Stimulated activated CD8-positive, alpha-beta memory T cell treated with anti-CD3 and anti-CD28 coated beads, Interleukin-4, amount 100 ng/mL, for 1 hour (primary cell): ENCODE measurements at places on chromosomes 13 and 19.

GRCh38 chr13:105735281-105735680, 800.2 kb downstream of the EFNB2 start:
- no peak for DNase-seq

GRCh38 chr19:3556978-3557460, 367 bp downstream of the MFSD12 start:
- peak; percentile 43 for DNase-seq

DNA sequence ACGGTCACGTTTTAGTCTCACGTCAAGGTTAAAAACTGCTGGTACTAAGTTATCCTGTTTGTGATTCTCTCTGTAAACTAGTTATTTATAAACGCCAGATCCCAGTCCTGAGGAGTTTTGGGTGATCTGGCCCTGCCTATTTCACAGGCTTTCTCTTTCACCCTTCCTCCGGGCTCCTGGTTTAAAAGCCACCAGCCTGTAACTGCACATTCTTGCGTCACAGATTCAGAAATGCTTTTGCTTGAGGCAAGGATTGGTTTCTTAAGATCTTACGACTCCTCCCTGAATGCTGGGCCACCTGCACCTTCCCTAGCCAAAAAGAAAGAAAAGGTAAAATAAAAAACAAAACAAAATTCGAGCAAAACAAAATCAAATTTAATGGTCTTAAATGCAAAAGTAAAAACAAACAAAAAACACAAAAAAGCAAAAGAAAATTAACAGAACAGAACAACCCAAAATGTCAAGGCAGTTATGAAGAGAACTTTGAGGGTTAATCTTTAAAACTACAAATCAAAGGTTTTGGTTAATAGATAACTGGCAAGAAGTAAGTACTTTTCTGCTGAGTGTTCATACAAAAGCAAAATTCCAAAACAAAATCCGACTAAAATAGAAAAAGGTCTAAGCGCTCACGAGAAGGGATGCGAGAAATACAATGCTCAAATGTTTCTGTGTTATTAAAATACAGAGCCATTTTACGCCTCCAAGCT, 18.6 kb upstream of the TIMM44 start:
- no peak for DNase-seq

GRCh38 chr13:37766502-37766901, 103.1 kb downstream of the TRPC4 start:
- DNase-seq = no peak

GRCh38 chr13:97226788-97227627, 4.9 kb downstream of the MBNL2 start:
- peak; percentile 21 for DNase-seq

GRCh38 chr13:31663880-31664585, 75.3 kb upstream of the RXFP2 start:
- no peak for DNase-seq

- DNase-seq = no peak
Observed at GRCh38 chr13:28531845-28532387, 37.0 kb upstream of the FLT1 start.
